Stimulated activated CD4-positive, alpha-beta T cell treated with anti-CD3 and anti-CD28 coated beads, Interleukin-1b, Interleukin-23, amount 100 ng/mL, for 1 hour (primary cell): ENCODE measurements at places on chromosomes 3 and 15.

- DNase-seq: no peak
Observed at GRCh38 chr3:171833789-171834460, 9.2 kb upstream of the TMEM212 start.

DNA sequence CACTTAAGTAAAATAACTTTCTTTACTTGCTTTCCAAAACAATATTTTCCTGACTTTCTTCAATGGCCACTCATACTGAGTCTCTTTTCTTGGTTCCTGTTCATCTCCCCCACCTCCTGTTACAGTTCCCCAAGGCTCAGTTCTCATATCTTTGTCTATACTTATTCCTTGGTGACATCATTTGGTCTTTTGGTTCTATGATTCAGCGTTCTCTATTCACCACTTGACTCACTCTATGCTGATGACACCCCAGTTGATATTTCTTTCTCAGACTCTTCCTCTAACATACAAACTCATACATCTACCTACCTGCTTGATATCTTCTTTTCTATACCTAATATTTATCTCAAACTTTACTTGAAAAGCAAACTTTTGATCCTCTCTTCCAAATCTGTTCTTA, 85.0 kb upstream of the P3H2 start:
- DNase-seq: no peak

GRCh38 chr3:122886946-122887345, 92.1 kb downstream of the SLC49A4 start:
- DNase-seq: no peak

GRCh38 chr15:31440754-31441311, 114.2 kb downstream of the KLF13 start:
- no peak for DNase-seq

DNA sequence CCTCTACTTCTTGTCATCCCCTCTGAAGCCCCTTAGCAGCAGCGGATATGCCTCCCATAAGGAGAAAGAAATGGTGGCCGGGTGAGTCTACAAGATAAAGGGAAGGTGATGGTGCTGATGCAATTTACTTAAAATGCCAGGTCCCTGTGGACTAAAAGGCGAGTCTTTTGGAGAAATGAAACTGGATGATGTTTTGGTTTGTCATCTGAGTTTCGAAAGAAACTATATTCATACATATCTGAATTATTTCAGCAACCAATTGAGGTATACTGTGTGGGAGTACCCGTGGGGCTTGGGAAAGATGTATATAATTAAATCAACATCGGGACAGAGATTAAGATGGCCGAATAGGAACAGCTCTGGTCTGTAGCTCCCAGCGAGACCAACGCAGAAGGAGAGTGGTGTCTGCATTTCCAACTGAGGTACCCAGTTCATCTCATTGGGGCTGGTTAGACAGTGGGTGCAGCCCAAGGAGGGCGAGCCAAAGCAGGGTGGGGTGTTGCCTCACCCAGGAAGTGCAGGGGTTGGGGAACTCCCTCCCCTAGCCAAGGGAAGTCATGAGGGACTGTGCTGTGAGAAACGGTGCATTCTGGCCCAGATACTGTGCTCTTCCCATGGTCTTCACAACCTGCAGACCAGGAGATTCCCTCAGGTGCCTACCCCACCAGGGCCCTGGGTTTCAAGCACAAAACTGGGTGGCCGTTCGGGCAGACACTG, 210.6 kb upstream of the CHRM5 start:
- no peak for DNase-seq

DNA sequence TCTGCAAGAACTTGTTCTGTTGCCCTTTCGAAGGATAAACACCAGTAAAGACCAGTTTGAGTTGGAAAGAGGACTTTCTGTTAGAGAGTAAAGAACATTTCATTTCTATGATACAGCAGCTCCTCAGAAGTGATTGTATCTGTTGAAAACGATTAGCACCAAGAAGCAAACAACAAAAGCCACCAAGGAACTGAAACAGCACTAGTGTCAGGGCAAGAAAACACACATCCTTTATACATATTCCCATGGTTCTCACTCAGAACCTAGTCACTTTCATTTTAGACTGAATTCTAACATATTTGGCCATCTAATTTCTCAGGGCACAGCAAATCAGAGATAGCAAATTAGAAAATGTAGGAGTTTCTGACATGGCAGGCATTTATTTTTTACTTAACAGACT, 116.1 kb downstream of the ATP1B3 start:
- DNase-seq: no peak

- DNase-seq: no peak
Observed at GRCh38 chr3:181692311-181693145, 19.2 kb upstream of the SOX2 start.

DNA sequence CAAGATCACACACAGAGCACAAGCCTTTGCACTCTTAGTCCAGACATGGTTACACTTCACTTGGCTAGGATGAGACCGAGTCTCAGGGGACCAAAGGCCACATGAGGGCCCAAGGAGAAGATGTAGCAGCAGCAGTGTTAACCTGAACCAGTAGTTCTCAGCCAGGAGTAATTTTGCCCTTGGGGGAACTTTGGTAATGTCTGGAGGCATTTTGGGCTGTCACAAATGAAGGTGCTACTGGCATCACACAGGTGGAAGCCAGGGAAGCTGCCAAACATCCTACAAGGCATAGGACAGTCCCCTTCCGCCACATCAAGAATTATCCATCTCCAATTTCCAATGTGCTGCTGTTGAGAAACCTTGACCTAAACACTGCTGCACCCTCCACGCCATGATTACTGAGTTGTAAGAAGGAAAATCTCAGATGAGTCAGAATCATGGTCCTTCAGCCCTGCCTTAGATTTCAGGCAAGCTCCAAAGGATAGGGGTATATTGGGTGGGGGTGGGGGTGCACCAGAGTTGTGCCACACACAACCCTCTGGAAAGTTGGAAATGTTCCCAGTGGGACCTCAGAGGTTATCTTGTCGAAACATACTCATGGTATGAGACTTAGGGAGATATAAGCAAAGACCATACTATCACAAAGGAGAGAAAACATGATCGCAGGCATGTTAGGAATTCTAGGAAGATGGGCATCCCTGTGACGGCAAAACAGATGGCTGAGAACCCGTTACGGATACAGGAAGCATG, 36.2 kb downstream of the SEMA5B start:
- DNase-seq: no peak

- no peak for DNase-seq
Observed at GRCh38 chr3:171283183-171283847, 176.9 kb downstream of the TNIK start.

GRCh38 chr3:188687389-188687788, 484.4 kb upstream of the TPRG1 start:
- no peak for DNase-seq

- DNase-seq: no peak
Observed at GRCh38 chr15:97745481-97746071, 214.9 kb upstream of the ARRDC4 start.

DNA sequence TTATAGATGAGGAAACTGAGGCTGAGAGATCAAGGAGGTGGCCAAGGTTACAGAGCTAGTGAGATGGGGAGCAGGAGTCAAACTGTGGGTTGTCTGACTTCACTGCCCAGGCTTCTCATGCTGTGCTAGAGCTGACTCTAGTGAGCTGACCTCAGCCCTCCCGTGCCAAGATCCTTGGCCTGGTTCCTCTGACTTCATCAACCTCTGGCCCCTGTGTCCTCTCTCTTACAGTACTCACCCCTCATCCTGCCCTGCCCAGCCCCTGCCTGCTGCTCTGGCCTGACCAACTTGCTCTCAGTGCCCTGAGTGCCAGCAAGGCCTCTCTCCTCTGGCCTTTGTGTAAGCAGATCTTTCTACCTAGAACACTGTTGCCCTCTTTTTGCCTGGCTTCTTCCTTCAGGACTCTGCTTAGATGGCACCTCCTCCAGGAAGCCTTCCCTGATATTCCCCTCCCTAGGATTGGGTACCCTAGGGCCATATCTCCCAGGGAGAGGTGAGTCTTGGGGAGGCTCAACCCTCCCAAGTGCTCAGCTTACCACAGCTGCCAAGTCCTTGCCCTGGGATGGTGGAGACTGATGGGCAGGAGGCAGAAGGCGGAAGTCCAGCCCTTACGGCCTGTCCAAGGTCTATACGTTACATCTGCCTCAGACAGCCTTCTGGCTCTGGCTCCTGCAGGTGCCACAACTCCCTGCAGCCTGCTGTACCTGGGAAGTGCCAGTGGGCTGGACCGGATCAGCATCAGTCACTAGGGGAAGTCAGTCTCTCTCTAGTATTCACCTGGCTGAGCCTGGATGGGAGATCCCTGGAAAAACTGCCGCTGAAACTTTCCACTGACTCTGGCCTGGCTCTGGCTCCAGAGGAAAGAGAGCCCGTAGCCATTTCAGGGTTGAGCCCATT, 36.3 kb upstream of the FAM107A start:
- DNase-seq: no peak

- no peak for DNase-seq
Observed at GRCh38 chr3:170278627-170279026, 56.4 kb downstream of the PRKCI start.

DNA sequence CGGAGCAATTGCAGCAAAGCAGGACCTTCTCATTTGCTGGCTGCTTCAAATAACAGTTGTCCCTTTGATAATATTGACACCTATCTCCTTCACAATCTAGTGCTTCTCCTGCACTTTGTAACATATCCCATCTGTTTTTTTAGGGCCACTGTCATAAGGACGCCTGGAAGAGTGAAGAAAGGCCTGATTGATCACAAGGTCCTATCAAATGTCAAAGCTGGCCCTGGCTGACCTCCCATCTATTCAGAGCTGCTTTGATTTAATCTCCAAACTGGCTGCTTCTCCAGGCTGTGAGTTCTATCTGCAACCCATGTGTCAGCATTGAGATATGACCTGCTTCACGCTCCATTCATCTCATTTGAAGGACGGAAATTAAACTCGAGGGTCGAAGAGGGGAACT, 601.2 kb upstream of the KCNMB2 start:
- DNase-seq: no peak

DNA sequence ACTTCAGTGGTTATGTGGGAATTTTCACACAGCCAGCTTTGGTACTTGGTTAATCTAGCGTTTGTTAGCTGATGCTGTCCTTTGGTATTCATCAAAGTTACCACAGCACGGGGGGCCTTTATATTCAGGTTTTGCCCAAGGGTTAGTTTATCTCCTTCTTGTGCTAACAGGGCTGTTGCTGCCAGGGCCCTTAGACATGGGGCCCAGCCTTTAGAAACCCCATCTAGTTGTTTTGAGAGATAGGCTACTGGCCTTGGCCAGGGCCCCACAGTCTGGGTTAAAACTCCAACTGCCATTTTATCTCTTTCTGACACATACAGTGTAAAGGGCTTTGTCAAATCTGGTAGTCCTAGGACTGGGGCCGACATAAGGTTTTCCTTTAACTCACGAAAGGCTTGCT, 7.5 kb upstream of the DNAAF4 start:
- no peak for DNase-seq

- no peak for DNase-seq
Observed at GRCh38 chr3:170058127-170058526, 20.3 kb downstream of the GPR160 start.

DNA sequence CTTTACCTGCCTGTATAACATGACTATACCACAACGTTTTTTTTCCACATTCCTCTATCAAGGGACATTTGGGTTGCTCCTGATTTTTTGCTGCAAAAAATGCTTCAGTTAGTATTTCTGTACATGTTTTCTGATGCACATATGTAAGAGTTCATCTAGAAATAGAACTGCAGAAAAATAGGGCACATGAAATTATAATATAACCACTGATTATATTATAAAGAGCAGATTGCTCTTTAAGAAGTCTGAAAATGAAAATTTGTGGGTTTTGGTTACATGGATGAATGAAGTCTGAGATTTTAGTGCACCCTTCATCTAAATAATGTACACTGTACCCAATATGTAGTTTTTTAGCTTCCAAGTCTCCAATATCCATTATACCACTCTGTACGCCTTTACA, 130.1 kb upstream of the PTX3 start:
- DNase-seq: no peak

DNA sequence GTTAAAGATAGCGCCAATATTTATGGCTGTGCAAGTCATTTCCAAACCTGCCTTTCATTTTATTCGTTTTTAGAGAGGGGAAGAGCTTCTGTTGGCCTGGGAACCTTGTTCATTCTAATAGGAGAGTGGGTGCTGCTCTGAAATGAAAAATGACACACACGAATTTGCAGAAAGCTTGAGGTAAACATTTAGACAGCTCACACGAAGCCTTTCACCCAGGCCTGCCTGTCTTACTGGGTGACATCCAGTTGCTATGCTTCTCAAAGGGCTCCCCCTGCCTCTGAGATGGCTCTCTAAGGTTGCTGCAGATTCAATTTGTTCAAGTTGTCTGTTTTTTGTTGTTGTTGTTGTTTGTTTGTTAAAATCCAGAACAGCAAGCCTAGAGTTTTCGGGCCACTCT, 18.2 kb downstream of the PEX5L start:
- no peak for DNase-seq

GRCh38 chr3:161051856-161052255, 53.3 kb downstream of the B3GALNT1 start:
- DNase-seq: no peak

- DNase-seq: peak; percentile 5
Observed at GRCh38 chr15:68352401-68353062, 75.0 kb downstream of the FEM1B start.

- DNase-seq: no peak
Observed at GRCh38 chr3:133887803-133888703, 7.6 kb downstream of the RAB6B start.

DNA sequence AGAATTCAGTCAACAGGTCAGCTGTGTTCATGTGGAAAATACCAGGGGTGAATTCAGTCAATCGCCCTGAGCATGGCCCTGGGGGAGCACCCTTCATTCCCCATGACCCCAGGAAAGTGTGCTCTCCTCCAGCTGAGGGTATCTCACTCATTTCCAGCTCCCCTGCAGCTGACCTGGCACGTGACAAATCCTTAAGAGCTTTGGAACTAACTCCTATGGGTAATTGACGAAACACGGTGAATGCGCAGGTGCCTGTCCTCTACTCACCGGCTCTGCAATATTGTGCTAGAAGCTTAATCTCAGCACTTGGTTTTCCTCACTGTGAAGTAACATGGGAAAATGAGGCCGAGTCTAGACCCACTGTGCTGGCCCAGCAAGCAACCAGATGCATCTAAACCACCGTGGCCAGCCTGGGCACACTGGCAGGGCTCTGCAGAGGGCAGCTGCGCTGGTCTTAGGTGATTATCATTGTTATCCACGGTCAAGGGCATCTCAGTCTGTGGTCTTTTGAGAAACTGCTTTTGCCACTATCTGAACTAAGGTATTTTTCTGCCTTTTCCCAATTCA, 63.1 kb downstream of the SPSB4 start:
- no peak for DNase-seq

- DNase-seq: no peak
Observed at GRCh38 chr3:4981665-4982494, 2.6 kb downstream of the BHLHE40 start.
